GM12892 (cell line): ENCODE measurements at places on chromosomes 11 and 22.

GRCh38 chr22:27999876-28000275, 80.8 kb upstream of the PITPNB start:
- no peak for DNase-seq

GRCh38 chr22:43260331-43261231, 73.6 kb upstream of the TTLL12 start:
- no peak for DNase-seq

GRCh38 chr11:43508511-43508918, 149.8 kb downstream of the TTC17 start:
- no peak for DNase-seq

DNA sequence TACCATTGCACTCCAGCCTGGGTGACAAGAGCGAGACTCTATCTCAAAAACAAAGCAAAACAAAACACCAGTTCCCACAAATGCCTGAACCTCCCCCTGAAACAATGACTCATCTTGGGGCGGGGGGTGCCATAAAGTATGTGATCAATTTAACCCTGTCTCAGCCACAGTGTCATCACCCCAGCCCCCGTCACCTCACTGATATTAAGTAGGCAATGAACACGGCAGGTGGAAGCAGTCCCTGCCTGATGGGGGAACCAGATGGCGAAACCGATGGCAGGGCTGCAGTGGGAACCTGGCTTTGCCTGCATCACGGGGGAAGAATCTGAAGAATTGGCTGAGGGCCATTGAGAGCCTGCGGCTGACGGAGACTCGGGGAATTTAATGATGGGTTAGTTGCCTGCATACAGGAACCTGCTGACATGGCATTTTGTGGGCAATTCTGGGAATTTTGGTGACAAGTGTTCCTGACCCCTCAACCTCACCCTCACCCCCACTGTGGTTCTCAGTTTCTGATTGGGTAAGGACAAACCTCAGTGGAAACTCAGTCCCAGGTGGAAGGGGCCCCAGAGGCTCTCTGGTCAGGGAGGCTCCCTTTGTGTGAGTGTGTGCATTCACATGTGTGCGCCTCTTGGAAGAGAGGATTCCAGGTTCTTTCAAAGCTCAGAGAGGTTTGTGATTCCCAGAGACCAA, 39.1 kb upstream of the SHISAL1 start:
- no peak for DNase-seq

DNA sequence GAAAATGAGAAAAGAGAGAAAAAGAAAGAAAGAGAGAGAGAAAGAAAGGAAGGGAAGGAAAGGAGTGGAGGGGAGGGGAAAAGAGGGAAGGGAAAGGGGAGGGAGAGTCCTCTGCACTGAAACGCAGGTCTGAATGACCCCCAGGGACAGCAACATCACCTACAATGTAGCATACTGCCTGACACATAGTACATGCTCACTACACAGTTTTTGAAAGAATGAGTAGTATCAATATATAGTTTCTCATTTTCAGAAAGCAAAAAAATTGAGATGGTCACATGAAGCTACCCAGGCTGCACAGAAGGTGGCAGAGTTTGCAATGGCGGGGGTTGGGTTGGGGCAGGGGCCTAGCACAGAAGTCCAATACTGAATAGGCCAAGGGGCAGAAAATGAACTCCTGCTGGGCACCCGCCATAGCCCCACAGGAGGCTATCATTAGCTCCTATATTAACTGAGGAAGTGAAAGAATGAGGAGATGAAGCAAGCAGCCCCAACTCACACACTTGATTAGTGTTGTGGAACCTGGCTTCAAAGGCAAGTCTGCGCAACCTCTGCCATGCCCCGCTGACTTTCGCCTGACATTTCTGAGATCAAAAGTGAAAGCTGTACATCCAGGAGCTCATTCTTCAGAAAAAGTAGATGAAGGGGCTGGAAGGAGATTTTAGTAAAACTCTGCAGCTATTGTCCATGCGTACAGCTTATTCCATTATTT, 241.2 kb upstream of the SYN3 start:
- DNase-seq: peak; percentile 45
